ENCODE measurements at places on chromosomes 7 and 10. TPM values are rescaled to one million over a fixed set of nuclear protein-coding genes. Genes with fewer than 3 reads are reported as not detected.

The PLAC9 gene
- total RNA-seq: 23.2 TPM

The OR13A1 gene
- not detected for total RNA-seq

The TMEM229A gene
- total RNA-seq: not detected

The LEP gene
- total RNA-seq: 0.42 TPM

DNA sequence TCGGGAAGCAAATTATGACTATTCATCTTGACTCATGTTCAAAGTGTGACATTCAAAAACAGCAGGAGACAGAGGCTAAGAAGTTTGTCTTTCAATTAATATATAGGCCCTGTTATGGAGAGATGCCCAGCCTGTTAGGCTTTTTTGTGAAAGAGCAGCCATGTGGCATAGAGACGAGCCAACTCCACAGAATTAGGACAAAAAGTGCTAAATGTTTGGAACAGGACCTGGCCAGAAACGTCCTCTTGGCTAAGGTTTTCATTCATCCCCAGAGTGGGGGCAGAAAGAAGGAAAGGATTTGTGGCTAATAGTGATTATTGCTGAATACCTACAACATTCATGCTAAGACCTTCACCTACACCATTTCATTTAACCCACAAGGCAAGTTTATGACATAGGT lies 324.7 kb upstream of the NPVF start:
- DNase-seq: no peak

- DNase-seq: peak; percentile 18
Measured at GRCh38 chr10:124590216-124591122, 128.8 kb downstream of the LHPP start.

DNA sequence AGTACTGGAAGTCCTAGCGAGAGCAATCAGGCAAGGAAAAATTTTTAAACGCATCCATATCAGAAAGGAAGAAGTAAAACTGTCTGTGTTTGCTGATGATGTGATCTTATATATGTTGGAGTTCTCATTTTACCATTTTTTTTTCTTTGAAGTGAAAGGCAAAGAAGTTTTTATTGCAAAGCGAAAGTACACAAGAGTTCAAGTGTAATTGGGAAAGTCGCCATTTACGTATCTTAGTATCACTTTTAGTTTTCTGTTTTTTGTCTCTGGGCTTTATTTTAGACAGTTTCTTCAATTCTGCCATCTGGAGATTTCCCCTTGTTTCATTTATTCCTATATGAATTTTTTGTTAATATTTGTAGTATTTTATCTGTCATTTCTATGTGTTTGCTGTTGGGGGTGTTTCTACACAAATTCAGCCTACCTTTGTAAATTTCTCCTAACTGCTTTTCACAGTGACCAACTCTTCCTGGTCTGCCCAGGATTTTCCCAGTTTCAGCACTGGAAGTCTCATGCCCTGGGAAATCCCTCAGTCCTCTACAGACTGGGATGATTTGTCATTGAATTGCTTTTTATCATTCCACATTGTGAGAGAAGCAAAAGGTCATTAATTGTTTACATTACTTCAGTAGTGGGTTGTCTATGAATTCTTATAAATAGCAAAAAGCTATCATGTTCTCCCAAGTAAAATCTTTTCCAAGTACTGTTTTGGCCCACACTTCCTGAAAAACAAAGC lies 23.2 kb downstream of the BET1 start:
- no peak for DNase-seq

GRCh38 chr10:120584786-120585185 lies 127.8 kb downstream of the PLPP4 start:
- DNase-seq: no peak

DNA sequence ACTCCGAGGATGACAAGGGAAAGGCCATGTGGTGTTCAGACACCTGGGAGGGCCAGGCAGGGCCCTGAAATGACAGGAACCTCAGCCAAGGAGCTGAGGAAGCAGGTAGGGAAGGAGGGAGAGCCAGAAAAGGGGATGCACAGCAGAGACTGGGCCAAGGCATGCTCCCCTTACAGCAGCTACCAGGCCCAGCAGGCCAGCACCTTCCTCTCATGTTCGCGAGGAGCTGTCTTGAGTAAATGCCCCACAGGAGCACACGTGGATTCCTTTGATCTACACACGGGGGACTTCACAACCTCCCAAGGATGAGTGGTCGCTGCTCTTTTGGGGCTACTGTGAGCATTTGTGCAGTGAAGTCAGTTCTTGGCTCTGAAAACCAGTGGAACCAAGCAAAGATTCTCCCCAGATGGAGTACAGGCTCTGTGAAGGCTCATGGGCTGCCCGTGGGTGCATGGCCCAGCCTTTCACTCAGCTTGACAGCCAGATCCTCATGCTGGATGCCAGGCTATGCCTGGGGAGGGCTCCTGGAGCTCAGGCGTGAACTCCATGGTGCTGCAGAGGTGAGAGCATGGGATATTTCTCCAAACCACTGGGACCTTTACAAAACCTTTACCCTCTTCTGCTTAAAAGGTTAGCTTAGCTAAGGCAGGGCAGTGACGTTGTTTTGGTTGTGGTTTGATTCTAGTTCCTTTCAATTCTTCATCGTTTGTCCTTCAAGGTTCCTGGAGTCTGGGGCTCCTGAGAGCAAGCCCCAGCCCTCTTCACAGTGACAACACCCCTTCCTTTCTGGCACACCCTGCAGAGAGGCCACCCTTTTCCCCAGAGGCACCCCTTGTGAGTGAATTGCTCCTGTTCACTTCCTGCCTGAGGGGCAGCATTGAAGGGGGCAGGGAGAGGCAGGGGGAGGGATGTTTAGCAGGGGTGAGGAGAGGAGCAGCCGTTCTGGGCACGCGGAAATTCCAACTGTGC lies 74.2 kb upstream of the ZPBP start:
- DNase-seq: no peak

DNA sequence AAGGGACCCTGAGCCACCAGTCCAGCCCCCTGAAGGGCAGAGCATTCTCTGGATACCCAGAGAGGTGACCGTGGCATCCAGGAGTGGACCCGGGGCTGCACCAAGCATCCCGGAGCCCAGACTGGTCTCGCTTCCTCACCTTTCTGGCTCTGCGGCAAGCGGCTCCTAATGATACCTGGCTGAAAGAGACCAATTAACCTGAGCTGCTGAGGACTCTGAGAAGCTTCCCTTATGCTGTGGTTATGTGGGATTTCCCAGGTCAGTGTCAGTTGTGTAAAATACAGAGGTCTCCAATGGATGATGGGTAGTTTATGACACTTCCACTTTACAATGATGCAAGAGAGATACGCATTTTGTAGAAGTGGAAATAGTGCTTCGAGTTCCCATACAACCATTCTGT lies 51.5 kb downstream of the PFKFB3 start:
- DNase-seq: no peak

- DNase-seq: peak; percentile 52
Measured at GRCh38 chr7:143318661-143319060, 2.8 kb downstream of the CLCN1 start.
